ENCODE measurements at places on chromosomes 1 and 21.

DNA sequence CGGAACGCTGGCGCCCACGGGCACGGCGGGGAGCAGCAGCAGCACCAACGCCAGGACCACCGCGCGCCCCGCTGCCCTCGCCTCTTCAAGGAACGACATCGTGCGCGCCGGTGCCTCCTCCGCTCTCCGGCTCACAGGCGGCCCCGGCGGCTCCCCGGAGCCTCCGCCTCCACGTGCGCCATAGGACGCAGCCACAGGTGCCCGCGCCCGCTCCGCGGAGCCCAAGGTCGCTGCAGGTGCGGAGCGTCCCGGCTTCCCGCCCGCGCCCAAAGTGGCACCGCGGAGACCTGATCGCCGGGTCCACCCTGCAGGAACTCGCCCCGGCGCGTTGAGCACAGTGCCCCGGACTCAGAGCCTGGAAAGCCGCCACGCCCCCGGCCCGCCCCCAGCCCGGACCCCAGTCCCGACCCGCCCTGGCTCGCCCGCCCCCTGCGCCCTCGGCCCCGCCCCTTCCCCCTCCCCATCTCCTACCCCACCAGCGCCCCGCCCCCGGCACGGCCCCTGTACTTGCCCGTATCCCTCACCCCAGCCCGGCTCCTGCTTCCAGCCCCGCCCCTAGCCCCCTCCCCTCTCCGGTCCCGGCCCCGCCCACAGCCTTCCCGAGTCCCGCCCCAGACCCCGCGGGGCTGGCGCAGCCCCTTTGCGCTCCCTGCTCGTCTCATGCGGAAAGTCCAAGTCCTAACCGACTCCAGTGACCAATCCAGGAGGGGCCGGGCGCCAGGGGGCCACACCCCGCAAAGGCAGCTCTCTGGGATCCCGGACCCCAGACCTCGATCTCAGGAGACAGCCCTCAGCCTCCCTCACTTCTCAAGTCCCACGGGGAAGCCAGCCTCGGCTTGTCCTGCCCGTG, at the start of gene MEGF6:
Gene MEGF6, minus strand, starts transcription at position 339 of the 850 bp plus-strand sequence. Its CDS starts 240 bp downstream, at position 99.
- DNase-seq, result peak; percentile 84

DNA sequence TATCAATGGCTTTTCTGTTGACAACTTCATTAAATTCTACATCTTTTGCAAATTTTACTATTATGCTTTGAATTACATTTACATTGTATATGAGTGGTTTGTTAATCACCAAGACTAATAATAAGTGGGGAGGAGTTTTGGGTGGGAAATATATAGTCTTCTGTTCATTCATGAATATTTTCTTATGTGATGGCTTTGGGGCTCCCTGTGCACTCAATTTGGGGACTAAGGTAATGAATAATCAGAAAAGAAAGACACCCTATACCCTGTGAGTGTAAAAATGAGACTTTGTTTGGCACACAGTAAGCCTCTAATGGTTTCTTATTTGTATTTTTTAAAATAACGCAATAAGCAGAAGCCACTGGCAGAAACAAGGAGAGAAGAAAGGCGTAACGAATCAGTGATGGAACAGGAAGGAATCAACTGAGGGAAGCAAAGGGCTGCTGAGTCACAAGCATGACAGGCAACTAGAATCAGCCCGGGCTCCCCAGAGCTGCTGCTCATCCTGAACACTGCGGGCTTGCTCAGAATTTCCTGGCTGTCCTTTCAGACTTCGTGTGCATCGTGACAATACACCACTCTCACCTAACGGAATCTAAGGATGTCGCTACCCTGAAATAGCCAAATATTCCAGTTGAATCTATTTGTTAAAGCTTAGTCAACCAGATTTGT, 20.8 kb upstream of the RGS2 start:
- no peak for DNase-seq

GRCh38 chr1:233897325-233898162, 6.9 kb upstream of the SLC35F3 start:
- no peak for DNase-seq

DNA sequence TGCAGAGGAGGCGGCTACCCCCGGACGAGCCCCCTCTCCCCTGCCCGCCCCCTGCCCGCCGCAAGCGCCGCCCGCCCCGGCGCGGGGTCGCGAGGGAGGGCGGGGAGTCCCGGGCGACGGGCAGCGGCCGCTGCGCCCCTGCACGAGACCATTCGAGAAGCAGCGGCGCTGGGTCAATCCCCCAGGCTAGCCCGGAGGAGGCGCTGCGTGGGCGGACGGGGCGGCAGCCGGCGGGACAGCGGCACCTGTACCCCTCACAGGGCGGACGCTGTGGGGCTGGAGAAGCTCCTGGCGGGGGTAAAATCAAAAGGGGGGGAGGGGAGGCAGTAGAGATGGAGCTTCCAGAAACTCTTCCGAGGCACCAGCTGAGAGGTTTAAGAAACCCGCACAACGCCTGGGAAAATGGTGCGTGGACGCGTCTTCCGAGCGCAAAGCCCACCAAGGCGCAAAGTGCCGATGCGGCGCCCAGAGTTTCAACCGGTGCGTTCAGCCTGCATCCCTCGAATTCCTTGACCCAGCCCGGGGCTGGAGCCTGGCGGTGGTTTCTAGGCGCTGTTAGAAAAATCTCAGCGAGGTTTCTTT, at the start of gene PLPPR5:
Gene PLPPR5, minus strand, starts transcription at position 1 of the 582 bp plus-strand sequence. CDS start 190 bp downstream, outside the sequence.
- DNase-seq, result peak; percentile 64

DNA sequence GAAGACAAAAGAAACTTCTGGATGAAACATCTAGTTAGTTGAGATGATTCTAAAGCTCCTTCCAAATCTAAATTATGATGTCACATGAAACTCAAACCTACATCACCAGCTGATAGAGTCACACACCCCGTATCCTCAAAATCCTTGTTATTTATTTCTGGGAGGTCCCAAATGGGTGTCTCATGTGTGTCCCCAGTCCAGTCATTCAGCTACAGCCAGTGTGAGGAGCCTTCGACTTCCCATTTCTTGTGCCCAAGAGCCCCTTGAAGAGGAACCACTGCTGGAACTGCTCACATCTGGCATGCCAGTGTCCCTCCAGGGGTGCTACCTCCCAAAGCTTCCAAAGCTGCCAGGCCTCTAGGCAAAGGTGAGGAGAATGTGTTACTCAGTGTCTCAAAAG, 32.5 kb upstream of the KCNA3 start:
- DNase-seq, result no peak

DNA sequence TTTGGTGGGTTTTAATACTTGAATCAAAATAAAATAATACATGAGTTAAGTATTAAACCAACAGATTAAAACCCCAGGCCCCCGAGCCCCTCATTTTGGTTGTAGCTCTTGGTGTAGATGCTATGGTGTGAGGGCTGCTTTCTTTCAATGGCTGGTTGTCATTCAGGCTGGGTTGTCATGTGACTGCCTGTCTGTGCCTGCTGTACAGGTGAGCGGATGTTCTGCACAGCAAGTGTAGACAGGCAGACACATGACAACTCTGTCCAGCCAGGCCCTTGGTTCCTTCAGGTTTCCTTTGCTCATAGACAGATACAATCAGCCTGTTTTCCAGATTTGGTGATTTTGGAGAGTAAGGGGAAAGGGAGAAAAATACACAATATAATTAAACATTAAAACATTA, 281.9 kb upstream of the C1orf105 start:
- DNase-seq, result no peak

GRCh38 chr1:82934074-82934473, 1064.9 kb downstream of the TTLL7 start:
- no peak for DNase-seq

DNA sequence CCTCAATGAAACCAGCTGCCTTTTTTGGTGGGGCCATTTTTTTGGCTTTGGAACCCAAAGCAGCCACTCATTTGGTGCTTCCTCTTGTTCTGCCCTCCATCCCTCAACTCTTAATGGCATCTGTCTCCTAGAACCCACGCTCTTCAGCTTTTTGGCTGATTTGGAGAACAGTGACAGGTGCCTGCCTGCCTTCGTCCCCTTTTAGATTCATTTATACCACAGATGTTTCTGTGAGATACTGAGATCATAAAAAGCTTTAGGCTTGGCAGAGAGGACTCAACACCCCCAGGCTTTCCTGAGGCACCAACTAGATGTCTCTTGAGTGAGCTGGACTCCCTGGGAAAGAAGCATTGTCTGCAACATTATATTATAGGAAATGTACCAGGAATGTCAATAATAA, 20.4 kb upstream of the YTHDF2 start:
- DNase-seq, result no peak

- DNase-seq, result no peak
Observed at GRCh38 chr21:17492415-17493168, 20.3 kb upstream of the CXADR start.

DNA sequence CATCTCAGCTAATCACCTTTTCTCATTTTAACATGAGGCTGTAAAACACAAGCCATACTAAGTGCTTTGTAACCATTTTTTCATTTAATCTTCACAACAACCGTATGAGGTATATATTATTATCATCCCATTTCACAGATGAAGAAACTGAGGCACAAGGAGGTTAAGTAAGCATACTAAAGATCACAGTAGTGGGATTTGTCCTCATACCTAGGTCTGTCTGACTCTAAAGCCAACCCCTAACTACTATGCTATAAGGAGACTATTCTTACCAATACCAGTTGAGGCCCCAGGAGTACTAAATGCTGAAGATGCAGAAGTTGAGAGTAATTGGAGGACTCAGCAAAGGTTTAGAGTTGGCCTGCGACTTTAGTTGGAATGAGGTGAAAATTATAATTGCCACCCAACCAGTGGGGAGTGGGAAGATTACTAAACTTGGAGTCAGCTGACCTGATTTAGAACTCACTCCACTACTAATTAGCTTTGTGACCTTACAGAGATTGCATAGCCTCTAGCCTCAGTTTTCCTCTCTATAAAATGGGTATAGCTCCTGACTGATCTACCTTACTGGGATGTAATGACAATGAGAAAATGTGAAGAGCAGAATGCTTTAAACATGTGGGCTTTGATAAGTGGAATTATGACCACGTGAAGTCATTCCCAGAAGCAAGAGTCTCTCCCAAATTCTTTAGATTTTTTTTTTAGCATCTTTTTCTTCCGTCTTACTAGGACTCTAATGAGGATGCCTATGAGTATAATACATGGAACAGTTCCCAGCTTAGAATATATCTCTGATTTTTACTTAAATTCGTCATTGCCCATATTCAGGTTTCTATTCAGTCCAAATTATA, 85.8 kb upstream of the IPO9 start:
- no peak for DNase-seq

DNA sequence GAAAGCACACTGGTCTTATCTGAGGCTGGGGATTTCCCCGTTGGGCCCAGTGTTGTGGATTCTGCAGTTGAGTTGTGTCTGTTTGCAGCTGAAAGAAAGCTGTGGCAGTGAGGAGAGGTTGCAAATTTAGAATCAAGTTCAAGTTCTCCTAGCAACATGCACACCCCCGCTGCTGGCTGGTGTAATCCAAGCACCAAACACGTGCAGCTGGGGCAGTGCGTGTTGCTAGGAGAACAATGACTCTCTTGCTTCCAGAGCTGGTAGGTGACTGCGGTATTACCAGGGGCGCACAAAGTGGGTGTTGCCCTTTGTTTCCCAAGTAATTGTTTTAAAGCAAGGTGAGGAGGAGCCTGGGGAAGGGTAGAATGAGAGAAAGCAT, 91.5 kb downstream of the IER5 start:
- peak; percentile 71 for DNase-seq

DNA sequence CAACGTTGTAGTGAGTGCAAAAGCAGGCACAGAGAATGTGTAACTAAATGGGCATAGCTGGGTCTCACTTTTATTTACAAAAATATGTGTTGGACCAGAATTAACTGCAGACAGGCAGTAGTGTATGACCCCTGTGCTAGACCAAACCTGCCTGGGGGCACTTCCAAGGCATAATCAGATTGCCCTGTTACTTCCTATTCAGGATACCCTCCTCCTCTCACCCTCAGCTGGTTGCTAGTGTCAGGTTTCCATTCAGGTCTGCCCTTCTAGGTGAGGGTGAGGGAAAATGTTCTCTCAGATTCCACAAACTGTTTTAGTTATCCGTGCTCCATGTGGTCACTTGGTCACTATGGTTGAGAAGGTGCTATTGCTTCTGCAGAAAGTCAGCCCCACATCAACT, 387.3 kb downstream of the LMX1A start:
- no peak for DNase-seq

- DNase-seq, result no peak
Observed at GRCh38 chr1:187244623-187245022, 415.9 kb downstream of the PLA2G4A start.

DNA sequence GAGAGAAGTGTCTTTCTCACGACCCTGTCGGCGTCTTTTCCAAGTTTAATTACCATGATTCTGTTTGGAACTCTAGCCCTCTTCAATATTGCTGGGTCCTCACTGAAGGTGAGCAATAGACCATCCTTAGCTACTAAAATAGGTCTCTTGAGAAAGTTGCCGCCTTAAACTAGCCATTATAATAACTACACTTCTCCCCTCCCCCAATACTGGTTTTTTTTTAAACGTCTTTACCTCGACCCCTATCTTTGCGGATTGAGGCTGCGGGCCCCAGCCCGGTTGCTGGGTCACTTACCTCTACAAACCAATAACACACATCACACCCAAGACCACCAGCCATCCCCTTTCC, 672 bp downstream of the ENSA start:
- no peak for DNase-seq

GRCh38 chr1:19521411-19521810, 36.1 kb upstream of the CAPZB start:
- DNase-seq, result no peak

Measured in activated effector memory CD4-positive, alpha-beta T cell treated with anti-CD3 and anti-CD28 coated beads, Interleukin-2, amount 50 U/mL, for 16 hours (primary cell).